ENCODE measurements at places on chromosomes 5 and 9.
A peak's percentile ranks its signal among the peaks of the same experiment; 100 is the strongest.

DNA sequence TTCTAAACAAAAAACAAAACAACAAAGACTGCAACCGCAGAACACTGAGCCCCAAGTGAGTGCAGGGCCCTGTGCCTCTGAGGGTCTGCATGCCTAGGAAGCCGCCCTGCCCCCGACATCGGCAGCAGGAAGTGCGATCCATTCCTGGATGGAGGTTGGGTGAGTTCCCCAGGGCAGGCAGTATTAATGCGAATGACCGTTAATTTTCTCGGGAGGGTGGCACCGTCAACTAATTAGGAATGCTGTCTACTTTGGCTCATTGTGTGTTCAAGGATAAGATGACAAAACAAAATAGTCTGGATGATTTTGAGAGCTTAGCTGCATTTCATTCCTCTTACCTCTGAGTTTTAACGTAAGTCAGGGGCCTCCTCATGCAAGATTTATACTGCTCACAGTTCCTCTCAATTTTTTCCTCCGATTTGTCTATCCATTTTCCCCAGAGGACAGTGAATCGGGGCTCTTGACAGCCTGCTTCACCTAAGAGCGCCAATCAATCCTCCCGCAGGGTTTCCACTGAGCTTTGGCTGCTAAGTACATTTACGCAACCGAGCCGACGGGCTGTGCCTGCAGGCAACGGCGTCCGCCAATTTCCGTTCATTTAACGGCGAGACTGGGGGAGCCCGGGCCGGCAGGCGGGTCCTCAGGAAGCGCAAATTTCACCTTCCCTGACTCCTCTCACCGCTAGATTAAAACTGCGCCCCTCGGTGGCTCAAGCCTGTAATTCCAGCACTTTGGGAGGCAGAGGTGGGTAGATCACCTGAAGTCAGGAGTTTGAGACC, 2.9 kb upstream of the NXNL2 start:
- DNase-seq, result no peak

DNA sequence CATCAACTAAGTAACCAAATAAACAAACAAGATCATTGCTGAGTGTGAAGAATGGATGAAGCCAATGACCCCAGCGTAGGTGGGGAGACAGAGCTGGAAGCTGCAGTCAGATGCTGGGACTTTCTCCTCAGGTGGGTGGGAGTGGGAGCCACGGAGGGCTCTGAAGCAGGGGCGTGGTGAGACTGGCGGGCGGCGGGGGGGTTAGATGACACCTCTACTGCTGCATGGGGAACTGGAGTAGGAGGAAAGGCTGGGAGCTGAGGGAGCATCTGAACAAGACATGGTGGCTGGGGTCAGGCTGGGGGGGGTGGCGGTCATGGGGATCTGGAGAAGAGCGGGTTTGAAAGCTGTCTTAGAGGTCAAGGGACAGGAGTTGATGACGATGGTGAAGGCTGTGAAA, 193.8 kb downstream of the C9orf50 start:
- DNase-seq, result no peak

GRCh38 chr9:124330011-124330697, 72.4 kb downstream of the NEK6 start:
- DNase-seq, result no peak

GRCh38 chr5:7478459-7478858, 82.5 kb downstream of the ADCY2 start:
- no peak for DNase-seq

DNA sequence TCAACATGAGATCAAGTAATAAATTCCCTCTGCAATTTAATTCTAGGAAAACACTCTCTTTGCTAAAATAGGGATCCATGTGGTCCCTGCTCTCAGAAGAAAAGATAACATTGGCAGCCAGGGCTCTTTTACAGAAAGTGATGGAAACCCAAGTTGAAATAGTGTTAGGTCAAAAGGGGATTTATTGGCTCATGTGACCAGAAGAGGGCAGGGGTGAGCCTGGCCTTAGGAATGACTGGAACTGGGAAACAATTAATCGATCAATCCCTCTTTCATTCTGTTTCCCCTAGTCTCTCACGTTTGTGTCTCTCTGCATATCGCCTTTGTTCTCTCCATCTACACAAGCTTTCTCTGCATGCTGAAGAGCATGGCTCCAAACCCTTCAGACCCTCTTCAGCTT, 58.3 kb upstream of the ALDH1B1 start:
- no peak for DNase-seq

DNA sequence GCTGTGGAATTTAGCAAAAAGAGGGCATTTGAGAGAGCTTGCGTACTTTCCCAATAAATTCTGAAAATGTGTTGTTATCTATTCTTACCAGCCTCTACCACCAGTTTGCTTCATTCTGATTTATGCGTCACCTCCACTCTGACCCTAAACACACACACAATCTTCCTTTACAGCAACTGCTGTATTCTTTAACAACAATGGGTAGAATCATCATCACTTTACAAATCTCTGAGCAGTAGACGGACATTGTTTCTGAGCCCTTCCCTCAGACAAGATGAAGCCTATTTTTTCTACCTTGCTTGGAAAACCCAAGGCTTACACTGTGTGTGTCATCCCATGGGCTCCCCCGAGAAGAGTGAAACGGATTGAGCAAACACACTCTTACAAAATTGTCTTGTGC, 83.1 kb upstream of the RASA1 start:
- no peak for DNase-seq

DNA sequence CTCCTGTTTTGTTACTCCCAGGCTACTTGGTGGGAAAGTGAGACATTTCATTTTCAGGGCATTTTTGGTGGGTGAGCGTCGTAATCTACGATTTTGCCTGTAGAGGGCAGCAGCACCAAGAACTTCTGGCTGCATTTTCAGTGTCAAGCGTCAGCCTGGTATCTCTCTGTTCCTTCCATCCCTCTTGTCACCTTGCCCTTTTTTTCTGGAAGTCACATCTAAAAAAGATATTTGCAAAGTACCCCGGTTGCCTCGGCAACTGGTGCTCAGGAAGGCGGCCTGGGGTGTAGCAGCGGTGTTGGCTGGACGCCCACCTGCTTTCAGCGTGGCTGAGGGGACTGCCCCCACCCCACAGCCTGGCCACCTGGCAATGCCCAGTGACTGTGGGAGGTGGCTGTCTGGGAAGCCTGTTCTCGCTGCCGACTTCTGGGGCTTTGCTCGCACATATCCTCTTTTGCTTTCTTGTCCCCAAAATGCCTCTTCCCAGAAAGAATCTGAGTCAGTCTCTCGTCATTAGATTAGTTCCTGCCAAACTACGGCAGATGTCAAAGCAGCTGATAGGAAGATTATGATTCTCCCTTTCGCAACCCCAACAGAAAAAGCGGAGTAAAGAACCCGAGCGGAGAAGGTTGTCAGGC, 84.5 kb downstream of the ACER2 start:
- DNase-seq, result peak; percentile 25

GRCh38 chr9:121067640-121068039, 7.1 kb upstream of the CNTRL start:
- no peak for DNase-seq

DNA sequence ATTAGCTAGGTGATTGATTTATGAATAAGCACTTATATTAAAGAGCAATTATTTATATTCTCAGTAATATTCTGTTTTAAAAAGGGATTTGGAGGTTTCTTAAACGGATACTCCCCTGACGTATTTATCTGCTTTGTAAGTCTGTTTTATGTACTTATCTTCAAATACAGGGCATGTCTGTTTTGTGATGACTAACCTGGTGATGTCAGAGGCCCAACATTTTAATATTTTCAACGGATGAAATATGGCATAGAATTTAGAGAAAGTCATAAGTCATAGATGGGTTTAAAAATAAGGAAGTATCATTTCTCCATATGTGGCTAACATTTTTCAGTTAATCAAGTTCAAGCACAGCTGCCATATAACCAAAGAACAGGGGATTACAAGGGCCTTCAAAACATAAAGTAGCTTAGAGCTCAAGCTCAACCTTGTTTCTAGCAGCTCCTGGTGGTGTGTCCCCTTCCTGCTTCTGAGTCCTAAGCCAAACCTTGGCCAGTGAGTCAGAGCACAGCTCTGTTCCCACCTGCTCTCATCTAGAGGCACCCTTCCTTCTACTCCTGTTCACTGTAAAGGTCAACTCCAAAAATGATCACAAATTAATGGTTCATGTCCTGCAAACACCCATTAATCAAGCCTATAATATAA, 131.4 kb downstream of the OXCT1 start:
- no peak for DNase-seq

DNA sequence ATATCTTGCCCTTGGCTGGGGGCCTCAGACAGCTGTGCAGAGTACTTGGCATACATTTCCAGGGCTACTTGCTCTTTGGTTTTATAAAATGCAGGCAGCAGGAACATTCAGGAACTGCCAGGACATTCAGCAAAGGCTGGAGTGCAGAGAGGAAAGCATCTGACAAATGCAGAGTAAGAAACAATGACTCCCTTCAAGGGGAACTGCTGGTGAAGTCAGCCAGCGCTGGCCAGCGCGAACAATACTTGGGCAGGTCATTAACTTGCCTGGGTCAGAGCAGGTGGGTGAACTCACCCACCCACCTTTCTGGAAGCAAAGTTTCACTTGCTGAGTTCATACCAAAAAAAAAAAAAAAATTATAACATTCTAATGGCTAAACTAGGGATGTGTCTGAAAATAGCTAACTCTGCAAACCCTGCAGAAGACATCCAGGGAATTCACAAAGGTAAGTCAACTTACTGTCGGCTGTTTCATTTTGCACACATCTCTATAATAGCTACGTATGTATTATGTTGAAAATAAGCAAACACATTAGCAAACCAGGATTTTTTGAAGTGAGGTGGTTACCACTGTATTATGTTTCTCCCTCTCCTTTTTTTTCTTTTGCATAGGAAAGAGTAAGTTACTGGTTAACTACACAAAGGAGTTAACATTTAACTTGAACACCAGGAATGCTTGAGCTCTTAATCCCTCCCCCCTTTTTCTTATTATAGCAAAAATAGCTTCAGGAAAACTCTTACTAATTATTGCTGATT, 152.2 kb downstream of the GLIS3 start:
- DNase-seq, result no peak

GRCh38 chr5:17415321-17415758, 82.7 kb upstream of the TAF11L2 start:
- DNase-seq, result no peak

DNA sequence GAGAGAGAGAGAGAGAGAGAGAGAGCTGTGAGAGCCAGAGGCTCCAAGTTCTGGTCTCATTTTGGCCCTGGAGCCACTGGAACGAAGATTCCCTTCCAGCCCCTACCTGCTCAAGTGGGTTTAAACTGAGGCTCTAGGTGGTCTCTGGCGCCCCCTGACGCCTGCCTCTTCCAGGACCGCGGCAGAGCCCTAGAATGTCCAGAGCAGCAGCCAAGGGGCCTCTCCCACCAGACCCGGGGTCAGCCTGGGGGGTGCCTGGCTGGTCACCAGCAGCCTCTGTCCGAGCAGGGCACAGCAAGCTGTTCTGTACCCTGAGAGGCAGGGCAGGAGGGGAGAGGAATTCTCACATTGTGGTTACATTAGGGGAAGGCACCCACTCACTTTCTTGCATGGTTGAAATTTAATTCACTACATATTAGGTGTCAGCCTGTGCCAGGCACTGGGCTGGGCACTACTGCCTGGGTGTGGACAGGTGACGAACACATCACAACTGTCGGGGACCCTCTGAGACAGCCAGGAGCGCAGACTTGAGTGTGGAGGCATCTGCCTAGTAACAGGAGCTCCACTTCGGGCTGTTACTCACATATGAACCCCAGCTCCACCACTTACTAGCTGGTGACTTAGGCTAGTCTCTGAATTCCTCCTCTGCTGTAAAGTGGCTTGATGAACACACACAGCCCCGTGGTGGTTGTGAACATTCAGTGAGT, 44.5 kb downstream of the AMBP start:
- no peak for DNase-seq

DNA sequence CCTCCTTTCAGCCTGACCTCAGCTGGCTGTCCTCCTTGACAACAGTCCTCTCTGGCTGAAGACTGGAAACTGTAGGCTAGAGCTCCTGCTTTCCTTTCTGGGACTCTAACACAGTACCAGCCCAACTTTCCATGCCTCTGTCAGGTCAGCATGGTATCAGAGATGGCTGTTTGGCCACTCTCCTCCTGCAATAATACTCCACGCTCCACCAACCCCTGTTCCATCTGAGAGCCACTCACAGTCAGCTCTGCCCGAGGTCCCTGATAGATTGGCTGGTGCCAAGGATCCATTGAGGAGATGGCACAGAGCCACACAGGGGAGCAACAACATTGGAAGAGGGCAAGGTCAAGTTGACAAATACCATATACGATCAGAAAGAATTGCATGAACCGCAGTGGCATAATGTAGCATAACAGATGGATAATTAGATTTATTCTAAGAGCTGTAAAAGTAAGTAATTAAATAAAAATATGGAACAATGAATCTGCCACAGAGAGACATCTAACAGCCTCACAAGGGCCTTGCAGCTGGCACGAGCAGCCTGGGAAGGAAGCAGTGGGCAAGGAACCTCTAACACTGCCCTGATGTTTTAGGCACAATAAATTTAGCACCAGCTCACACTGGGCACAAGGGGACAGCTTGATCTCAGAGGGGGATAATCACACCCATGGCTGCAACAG, 94.3 kb upstream of the LRRTM2 start:
- DNase-seq, result no peak

GRCh38 chr9:70111042-70111602, 67.5 kb downstream of the MAMDC2 start:
- DNase-seq, result peak; percentile 67

GRCh38 chr5:56698463-56699381, 116.6 kb upstream of the MAP3K1 start:
- DNase-seq, result no peak

DNA sequence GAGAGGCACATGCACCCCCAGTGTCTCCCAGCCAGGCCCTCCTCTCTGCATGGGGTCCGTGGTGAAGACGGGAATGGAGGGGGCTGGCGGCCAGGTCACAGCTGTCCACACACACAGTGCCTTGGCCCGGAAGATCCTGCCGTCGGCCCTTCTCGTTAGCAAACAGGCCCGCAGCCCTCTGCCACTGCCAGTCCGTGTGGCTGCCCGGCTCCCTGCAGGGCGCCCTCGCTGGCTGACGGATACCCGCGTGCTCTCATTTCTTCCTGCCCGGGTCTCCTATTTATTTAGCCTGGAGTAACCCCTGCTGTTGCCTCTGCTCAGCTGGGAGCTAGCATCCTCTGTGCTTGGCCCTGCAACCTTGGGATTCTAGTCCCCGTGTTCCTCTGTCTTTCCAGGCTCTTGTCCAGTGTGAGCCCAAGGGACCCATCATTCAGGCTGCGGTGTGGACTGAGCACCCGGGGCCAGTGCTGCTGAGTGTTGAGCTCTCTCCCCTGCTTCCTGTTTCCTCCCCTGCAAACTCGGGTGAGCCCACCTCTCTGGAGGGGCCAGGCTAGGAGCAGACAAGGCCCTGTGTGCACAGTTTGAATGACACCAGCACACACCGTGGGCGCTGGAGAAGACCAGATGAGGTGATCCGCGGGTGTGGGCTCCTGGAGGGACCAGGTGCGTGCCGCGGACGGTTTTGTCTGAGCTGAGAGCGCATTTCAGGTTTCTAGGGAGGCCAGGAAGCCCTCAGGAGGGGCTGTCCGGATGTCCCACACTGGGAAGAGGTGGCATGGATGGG, 14.6 kb upstream of the RNU6ATAC start:
- no peak for DNase-seq

DNA sequence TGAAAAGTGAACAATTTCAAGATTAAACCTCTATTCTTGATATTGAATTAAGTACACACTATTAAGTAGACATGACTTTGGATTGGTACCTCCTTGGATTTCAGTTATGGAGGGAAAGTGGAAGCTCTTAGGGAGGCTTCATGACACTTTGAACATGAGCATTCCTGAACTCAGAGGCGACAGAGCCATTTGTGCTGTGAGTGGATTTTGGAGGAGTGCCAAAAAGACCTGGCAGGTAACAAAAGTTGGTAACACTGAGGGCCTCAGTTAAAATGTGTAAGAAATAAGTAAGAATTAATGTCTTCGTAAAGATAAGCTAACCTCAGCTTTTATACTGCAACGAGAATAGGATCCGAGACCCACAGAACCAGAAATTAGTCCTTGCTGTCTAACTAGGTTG, 356.7 kb downstream of the ARRDC3 start:
- DNase-seq, result no peak
